ENCODE measurements at places on chromosomes 13 and 19.

GRCh38 chr13:103288114-103288513 is 221.9 kb upstream of the SLC10A2 start:
- DNase-seq, result no peak

- DNase-seq, result no peak
These were observed 8.6 kb upstream of the PEAK3 start for GRCh38 chr19:2290441-2291184.

DNA sequence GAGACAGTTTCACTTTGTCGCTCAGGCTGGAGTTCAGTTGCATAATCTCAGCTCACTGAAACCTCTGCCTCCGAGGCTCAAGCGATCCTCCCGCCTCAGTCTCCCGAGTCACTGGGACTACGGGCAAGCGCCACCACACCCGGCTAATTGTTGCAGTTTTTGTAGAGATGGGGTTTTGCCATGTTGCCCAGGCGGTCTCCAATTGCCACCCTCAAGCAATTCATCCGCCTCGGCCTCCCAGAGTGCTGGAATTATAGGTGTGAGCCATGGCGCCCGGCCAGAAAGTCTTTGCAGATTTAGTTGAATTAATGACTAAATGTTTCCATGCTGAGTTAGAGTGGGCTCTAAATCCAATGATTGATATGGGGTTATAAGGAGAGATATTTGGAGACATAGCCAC is 4.5 kb upstream of the CADM4 start:
- no peak for DNase-seq

DNA sequence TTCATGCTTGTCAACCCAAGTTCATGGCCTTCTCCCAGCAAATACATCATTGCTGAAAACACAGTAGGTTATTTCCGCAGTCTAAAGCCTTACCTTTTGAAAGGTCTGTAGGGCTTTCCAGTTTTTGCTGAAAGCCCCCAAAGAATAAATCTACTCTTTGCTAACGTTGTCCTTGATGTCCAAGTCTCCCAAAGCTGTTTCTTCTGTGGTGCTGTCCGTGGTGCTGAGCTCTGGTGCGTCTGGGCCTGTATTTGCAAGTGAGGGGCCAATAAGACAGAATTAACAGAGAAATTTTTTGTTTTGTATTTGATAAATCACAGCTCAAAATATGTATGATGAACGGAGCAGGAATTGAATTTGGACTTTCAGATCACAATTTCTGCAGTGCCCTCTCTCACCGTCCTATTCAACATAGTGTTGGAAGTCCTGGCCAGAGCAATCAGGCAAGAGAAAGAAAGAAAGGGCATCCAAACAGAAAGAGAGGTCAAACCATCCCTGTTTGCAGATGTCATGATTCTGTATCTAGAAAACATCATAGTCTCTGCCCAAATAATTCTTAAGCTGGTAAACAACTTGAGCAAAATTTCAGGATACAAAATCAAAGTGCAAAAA is 9.8 kb upstream of the LGALS16 start:
- DNase-seq, result no peak

DNA sequence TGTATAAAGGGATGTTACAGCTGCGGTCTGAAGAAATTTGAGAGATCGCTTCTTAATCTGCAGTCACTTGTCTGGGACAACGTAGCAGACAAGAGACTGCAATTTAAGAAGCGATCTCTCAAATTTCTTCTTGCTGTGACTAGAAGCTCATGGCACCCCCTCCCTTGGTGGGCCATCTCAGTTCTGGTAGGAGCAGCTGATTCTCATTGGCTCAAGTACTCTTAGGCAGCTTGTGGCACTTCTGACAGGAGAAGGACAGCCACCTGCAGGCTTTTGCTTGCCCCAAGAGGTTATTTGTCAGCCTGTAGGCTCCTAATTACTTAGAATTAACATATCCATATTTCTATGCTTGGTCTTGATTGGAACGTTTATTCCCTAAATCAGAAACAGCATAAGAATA is 503.0 kb downstream of the DCT start:
- no peak for DNase-seq

DNA sequence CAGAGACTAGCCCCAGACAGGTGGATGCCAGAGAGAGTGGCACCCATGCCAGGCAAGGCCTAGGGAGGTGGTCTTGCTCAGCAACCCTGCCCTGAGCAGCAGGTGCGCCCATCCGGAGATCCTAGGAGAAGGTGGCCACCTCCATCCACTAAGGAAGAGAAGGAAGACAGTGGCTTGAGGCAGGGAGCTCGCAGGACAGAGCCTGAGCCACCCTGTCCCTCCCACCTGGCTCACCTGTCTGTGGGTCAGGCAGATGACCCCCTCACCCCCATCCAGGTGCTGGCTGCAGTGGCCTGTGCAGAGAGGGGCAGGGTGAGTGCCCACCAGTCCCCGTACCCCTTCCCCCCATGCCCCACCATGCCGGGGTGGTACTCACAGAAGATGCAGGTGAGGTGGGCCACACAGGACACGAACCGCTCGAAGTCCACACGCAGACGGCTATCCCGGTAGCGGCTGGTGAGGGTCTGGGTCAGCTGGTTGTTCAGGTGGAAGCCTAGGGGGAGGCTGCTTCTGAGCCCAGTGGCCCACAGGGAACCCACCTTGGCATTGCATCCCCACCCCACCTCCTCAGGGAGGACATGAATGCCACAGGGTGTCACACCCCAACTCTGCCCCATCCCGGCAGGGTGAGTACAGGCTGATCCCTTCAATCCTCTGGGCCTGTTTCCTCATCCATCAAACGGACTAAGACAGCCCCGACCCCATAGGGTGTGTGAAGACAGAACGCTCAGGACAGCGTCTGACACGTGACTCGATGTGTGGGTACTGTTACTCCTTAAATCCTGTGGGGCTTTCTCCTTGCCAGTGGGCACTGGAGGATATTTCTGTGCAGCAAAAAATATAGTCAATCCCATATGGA is 13.3 kb downstream of the CAPN12 start:
- DNase-seq, result no peak

GRCh38 chr13:33125821-33126570 is 109.8 kb downstream of the KL start:
- no peak for DNase-seq

DNA sequence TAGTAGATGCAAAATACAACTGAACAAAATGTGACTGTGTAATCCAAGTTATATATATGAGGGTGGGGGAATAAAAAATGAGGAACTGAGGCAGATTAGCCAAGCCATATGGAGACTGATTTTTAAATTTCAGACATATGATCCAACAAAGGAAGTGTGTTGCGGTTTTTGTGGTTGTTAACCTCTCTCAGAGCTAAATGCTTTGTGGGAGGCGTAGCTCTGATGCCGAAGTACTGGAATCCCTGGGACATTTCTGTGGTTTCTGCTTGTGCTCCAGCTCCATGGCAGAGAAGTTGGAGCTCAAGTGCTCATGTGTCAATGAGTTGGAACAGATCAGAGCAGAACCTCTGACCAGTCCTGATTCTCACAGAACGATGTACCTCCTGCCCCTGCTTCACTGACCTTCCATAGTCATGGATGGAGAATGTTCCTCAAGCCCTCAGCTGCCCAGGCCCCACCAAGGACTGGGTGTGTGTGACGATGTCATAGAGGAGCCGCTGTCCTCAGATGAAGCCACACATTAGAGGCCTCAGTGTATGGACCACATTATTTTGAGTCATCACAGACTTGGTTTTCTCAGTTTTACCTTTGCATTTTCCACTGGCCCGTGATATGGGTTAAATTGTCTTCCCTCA is 107.6 kb downstream of the SOX1 start:
- DNase-seq, result no peak

GRCh38 chr13:36862002-36862685 is 43.1 kb downstream of the RFXAP start:
- DNase-seq, result no peak

DNA sequence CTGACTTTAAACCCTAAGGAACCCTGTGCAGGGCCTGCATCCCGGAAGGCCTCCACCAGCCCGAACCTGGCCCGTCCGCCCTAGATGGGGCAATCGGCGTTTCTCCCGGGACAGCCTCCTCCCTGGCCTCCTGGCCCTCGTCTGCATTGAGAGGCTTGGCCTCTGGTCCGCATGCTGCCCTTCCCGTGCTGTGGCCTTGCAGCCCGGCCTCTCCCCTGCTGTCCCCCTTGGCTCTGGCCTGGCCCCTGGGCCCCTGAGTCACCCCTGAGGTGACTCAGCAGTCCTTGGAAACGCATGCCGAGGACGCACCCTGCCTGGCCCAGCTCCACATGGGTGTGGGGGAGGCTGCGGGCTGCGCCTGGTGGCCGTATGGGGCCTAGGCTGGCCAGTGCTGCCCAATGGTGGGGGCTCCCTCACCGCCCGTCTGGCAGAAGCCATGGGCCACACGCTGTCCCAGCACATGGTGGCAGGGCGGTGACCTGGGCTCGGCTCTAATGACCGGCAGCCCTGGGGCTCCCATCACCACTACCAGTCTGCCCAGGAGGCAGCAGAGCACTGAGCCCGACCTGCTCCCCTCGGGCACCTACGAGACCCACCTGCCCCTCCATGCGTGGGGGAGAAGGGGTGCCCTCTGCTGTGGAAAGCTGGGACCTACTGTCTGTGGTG is 25.7 kb downstream of the SH3GL1 start:
- DNase-seq, result no peak

GRCh38 chr19:11735375-11735774 is 3.4 kb downstream of the ZNF823 start:
- DNase-seq, result no peak

DNA sequence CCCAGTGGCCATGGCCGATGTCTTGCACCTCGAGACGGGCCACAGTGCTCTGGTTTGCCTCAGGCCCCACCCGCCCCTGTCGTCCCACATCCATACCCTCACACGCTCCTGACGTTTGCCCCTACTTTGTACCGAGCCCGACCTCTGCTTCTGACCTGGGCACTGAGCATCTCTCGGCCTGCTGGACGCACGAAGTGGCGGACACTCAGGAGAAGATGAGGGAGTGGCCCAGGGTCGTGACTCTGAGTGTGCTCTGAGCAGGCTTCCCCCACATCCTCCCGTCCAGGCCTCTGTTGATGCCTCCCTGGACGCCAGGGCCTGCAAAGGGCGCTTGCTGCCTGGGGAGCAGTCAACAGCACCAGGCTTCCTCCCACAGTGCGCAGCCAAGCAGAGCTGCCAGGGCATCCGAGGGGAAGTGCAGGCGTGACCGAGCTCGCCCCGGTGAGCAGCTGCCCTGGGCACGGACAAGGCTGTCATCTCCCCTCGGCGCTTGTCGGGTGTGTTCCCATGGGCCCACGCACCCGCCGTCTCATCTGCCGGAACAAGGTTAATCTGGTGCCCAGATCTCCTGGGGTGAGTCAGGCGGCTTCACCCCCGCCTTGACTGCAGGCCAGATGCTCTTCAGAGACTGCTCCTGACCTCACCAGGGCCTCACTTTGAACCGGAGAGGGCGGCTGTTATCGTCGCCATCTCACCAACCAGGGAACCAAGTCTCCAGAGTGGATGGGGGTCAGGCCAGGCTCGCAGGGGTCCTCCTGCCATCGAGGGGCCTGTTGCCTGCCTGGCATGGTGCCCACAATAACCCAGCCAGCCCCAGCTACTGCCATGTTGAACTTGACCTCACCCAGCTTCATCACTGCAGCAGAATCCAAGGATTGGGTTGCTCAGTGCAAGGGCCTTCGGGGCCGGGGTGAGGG is 27.2 kb downstream of the COMP start:
- DNase-seq, result no peak

DNA sequence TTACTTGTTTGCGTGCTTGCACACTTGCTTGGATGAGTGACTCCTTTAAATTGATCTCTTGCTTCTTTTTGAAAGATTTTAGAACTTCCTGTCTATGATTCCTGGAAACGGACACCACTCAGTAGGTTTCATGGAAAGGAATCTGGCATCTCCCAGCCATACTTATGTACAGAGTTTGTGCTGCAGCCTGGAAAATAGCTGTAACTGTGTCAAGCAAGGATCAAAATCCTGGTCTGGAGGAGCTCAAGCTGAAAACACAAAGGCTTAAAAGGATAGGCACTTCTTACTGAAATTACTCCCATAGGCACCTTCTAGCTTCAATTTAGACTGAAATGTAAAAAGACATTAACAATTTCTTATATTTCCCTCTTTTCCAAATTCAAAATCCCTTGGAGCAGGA is 1.4 kb upstream of the FREM2 start:
- no peak for DNase-seq

DNA sequence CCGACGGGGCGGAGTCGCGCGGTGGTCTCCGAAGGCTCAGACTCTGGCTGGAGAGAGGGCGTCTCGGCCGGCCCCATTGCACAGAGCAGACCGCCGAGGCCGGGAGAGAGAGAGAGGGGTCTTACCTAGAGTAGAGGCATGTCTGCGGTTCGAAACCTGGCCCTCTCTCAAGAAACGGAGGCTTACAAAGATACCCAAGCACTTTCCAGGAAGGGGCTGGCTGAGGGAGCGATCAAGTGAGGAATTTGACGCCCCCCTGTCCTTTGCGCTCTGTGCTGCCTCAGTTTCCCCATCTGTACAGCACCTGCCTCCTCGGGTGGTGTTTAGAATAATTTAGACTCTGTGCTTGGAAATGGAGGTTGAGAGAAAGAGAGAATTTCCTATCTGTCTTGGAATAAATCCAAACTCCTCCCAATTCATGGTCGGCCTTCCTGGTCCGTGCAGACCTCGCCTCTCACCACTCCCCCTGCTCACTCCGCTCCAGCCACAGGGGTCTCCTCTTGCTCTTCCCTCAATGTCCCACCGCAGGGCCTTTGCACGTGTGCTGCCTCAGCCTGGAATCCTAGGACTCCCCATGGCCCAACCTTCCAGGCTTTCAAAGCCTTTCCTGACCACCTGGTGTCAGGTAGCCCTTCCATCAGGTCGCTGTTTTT is 658 bp upstream of the ISOC2 start:
- DNase-seq, result no peak

GRCh38 chr13:42076309-42076713 is 27.9 kb downstream of the DGKH start:
- no peak for DNase-seq

DNA sequence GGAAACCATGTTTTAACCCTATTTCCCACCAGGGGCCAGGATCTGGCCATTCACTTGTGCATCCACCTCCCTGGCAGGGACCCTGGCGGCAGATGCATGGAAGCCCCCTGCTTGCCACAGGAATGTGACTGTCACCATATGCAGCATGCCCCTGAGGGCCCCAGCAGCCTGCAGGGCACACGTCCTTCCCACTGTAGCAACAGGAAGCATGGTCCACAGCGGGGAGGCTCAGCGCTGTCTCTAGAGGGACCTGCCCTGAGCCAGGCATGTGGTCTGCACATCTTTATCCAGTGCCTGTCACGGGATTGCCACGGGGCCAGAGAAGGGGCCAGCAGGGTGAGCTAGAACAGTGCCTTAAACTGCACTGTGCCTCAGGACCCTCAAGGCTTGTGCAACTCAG is 34.9 kb upstream of the MCF2L start:
- DNase-seq, result no peak

GRCh38 chr13:32650705-32651311 is 64.6 kb downstream of the PDS5B start:
- peak; percentile 36 for DNase-seq

- DNase-seq, result no peak
These were observed 14.0 kb downstream of the JOSD2 start for GRCh38 chr19:50497022-50497405.

- DNase-seq, result no peak
These were observed 527 bp upstream of the EMC10 start for GRCh38 chr19:50475736-50476223.

- peak; percentile 64 for DNase-seq
These were observed 45.3 kb downstream of the KLF2 start for GRCh38 chr19:16369664-16370576.

GRCh38 chr13:84076280-84076679 is 194.0 kb upstream of the SLITRK1 start:
- no peak for DNase-seq

GRCh38 chr13:76950101-76950500 is 1.8 kb downstream of the ACOD1 start:
- DNase-seq, result no peak
